HuH-7 (cell line): ENCODE measurements at places on chromosomes 11 and 22.

- DNase-seq, result no peak
Observed at GRCh38 chr11:36059660-36060059, 115.8 kb downstream of the LDLRAD3 start.

GRCh38 chr22:38727123-38727522 is 21.4 kb downstream of the GTPBP1 start:
- DNase-seq, result no peak

DNA sequence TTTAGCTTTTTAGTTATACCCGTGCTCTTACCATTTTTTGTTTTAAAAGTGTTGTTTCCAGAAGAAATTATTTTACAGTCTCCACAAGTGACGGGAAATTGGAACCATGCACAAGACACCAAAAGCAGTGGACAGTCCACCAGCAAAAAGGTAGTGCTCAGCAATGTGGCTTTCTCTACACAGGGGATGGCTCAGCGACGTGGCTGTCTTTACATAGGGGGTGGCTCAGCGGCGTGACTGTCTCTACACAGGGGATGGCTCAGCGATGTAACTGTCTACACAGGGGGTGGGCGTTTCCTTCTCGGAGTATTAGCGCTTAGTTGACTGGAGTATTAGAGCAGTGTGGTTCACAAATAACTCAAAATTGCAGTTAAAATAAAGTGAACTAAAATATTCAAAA is 36.0 kb upstream of the PANX2 start:
- DNase-seq, result no peak

- no peak for DNase-seq
Observed at GRCh38 chr11:115522302-115522701, 18.1 kb upstream of the CADM1 start.

DNA sequence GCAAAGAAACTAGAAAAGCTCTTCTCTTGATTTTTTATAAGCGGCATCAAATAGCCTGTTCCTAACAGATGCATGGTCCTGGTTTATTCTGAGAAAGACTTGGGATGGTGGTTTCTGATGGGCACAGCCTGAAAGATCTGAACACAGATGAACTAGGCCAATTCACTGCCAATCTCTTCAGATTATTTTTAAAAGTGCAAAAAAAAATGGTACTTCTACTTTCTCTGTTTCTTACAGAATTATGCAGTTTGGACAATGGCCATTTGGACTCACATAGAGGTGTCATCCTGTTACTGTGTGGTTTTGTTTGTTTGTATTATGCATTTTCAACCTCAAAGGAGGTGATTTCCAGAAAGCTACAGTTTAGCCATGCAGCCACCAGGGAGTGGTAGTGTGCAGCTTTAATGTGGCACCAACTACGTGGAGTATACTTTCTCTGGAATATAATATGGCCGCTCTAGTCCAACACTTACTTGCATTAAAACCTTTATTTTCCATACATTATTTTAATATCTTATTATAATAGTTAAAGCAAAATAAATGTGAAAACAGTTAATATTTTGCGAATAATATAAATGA is 469.8 kb upstream of the KIRREL3 start:
- DNase-seq, result no peak
